Vagina (tissue), 2 donors: ENCODE measurements at places on chromosomes 11 and 22. TPM values are rescaled to one million over a fixed set of nuclear protein-coding genes. Genes with fewer than 3 reads are reported as not detected.

The TEX54 gene
- total RNA-seq = not detected

DNA sequence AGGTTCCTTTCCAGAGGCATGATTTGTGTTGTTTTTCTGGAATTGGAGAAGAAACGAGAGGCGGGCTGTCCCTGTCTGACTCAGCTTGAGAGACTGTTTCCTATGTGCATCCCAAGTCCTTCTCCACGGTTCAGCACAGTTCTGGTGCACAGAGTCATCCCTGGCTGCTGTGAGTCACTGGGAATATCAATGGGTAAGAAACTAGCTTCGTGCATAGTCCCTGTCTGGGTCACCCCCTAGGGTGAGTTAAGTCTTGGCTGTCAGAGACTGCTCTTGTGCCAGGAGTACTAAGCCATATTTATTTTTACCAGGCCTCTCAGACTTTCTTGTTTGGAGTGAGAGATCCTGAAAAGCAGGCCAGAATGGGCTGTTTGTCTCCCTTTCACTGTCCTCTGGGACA is 2.4 kb upstream of the LRP4 start:
- DNase-seq = no peak

DNA sequence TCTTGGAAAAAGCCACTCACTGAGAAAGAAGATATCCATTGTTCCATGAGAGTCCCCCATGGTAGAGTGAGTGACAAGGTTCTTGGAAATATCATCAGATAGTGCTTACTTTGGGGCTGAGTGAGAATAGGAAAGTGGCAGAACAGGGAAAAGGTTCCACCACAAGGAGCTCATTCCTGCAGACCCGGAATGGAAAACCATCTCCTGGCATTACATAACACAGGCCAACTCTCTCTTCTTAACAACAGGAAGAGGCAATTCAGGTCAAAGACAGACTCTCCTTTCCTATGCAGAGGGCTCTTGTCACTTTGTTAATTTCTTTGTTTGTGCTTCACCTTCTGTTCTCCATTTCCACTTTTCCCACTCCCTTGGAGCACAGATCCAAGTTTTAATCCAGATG is 259.7 kb downstream of the KIRREL3 start:
- no peak for DNase-seq

The TIMP3 gene
- 262 TPM for total RNA-seq

DNA sequence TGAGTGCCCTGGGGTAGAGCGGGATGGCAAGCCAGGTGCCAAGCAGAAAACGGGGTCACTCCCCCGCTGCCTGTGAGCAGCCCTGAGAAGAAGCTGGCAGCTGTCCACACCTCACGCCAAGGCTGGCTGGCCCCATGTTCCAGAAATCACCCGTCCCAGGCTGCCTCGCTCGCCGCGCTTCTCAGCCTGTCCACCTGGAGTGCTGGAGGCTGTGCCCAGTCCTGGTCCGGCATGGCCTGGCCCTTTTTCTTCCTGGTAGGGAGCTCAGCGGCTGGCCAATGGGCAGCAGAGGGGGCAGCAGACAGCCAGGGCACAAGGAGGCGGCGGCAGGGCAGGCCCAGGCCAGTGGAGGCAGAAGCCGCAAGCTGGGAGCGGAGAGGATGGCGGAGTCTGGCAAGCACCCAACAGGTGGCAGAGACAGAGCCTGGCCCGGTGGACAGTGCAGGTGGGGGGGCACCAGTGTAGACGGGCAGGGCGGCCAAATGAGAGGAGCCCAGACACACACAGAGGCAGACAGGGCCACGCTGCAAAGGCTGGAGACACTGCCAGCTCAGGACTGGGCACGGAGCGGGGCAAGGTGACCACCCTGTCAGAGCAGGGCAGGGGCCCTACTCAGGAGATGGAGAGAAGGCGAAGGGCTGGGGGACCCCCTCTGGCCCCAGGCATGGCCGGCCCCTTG is 37.2 kb upstream of the TH start:
- DNase-seq = peak; percentile 94

The DPAGT1 gene
- total RNA-seq = 18.2 TPM

DNA sequence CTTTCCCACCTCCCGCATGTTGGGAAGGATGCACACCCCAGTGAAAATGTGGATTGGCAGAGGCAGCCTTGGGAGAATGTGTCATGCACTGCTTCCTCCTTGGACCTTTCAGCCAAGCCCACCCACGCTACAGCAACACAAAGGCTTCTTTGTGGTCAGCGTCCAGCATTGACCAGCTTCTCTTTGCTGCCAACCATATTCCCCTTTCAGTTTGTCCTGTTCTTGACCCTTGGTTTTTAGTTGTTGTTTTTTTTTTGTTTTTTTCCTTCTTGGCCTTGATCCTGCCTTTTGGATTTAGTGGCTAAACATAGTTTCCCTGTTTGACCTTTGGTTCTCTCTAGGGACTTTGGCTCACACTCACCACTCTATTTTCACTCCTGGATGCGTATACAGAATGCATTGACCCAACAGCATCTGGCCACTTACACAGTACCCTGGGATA is 573.6 kb downstream of the INSC start:
- peak; percentile 44 for DNase-seq

DNA sequence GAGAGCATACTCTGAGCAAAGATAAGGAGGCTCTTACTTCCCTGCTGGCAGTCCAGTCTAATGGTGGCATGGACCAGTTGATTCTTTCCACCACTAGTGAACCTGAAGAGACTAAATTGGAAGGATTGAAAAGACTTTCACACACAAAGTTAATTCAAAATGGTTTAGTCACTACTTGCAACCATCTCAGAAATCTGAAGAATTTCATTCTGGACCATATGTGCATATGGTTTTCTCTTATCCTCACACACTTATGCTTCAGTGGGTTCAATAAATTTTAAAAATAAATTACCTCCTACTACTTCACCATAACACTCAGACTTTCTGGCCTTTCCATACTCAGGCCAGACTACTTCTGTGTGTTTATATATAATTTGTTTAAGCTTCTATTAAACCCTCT is 44.7 kb downstream of the CADM1 start:
- DNase-seq = no peak

GRCh38 chr11:14967581-14968243 is 4.4 kb downstream of the CALCA start:
- DNase-seq = no peak

The CRY2 gene
- total RNA-seq = 54.3 TPM

The IL18 gene
- total RNA-seq = 48.6 TPM

The SSTR3 gene
- not detected for total RNA-seq

- DNase-seq = no peak
Measured at GRCh38 chr22:23834793-23835483, 3.9 kb downstream of the DERL3 start.

The KRTAP5-9 gene
- total RNA-seq = not detected

GRCh38 chr22:29380032-29380781 is 8.2 kb downstream of the AP1B1 start:
- no peak for DNase-seq

The TYMP gene
- 82.0 TPM for total RNA-seq

GRCh38 chr11:95608093-95608492 is 181.5 kb downstream of the FAM76B start:
- no peak for DNase-seq

The OR52N4 gene
- total RNA-seq = not detected
